ENCODE measurements at places on chromosomes 4 and X.

- no peak for DNase-seq
Observed at GRCh38 chrX:110477593-110478228, 119.1 kb downstream of the RTL9 start.

- DNase-seq: no peak
Observed at GRCh38 chr4:87442889-87443288, 20.5 kb downstream of the NUDT9 start.

DNA sequence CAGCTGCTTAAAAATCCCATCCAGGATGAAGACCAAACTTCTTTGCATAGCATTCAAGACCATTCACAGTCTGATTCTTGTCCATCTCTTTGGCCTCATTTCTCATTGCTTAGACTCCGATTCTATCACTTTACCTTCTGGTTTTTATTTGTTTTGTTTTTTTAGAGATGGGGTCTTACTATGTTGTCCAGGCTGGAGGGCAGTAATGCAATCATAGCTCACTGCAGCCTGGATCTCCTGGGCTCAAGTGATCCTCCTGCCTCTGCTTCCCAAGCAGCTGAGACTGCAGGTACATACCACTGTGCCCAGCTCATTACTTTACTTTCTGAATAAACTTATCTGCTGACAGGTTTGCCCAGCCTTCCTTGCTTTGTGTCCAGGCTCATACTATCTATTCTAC lies 152.8 kb downstream of the TMEM164 start:
- DNase-seq: no peak

GRCh38 chrX:40207626-40208025 lies 109.9 kb upstream of the BCOR start:
- no peak for DNase-seq

DNA sequence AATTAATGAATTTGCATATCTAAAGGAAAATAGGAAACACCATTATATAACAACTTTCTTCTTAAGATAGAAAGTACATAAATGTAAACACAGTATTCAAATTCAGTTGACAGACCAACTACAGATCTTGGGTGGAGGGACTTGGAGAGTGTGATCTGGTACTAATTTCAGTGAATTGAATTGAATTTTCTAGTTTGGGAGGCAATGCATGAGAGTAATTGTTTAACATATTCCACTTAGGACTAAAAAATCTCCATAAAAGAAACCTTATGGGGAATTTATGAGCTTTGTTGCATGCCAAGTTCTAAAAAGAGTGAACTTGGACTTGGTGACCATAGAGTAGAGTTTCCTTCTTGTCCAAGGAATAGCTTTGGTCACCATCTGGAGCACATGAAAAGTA lies 261.1 kb upstream of the TTC29 start:
- DNase-seq: no peak

DNA sequence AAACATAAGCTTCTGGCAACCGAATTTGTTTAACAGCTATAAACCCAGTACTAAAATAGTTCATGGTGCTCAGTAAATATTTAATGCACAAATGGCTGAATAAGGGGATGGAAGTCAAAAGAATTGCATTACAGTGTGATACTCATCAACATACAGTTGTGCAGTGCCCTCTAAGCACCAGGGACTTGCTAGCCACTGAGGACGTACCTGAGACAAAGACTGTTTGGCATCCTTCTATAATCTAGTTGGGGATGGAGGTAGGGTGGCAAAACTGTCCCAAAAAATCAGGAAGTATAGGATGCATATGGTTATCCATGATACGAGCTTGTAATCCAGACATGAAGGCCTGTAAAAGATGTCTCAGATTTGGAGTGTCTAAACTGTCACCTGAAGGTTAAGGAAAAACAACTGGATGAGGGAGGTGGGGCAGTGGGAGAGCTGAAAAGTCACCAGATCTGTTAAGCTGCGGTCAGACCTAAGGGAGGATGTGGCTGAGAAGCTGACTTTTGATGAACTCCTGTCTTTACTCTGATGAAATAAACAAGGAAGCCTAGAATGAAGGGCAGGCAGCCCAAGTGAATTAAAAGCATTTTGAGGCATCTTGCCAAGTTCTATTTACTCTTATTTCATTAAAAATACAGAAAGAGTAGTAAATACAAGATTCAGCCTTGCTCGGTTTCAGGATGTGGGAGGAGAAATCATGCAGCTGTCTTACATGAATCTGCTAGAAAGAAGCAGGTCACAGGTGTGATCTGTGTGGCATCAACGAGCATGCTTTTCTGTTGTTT lies 12.0 kb upstream of the CD38 start:
- DNase-seq: no peak

DNA sequence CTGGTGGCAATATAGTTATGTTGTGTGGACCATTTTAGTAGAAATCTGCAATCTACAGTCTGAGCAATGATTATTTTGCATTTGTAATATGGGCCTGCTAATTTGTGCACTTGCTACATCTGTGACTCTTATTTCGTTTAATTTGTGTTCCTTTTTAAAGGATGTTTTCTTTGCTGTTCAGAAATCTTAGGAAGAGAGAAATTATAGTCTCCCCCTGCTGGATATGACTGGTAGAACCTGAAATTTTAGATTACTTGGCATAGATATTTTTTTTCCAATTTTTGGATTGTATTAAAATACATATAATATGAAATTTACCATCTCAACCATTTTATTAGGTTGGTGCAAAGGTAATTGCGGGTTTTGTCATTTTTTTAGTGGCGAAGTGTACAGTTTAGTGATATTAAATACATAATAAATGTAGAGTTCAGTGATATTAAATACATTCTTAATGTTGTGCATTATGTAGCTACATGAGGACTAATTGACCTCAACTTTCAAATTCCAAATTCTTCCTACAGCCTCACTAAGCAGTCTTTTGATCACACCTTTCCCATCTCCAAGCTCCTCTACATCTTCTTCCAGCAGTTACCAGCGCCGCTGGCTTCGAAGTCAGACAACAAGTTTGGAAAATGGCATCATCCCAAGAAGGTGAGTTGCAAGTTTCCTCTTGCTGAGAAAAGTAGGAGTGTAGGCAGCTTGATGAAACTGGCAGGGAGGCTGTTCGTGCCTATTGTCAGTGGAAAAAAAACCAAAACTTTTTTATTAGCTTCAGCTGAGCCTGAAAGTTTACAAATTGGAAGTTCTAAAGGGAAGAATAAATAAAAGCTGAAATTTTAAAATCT lies 82.2 kb downstream of the FNIP2 start:
- no peak for DNase-seq

- no peak for DNase-seq
Observed at GRCh38 chrX:66698273-66699204, 59.7 kb upstream of the EDA2R start.

DNA sequence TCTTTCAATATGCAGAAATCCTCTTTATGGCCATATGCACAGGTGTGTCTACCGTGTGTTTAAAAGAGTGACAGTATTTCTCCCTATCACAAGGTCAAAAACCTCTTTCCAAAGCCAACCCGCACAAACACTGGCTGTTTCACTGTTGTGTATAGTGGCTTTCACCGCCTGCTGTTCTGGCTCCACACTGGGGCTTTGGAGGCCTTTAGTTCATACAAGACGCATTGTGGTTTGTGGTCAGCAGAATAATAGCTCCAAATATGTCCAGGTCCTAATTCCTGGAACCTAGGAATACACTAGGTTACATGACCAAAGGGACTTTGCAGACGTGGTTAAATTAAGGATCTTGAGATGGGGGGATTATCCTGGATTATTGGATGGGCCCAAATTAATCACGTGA lies 40.7 kb upstream of the FAM9A start:
- DNase-seq: no peak
